ENCODE measurements at places on chromosomes 3 and 15.

- DNase-seq = no peak
Observed at GRCh38 chr3:190074817-190075216, 45.9 kb downstream of the P3H2 start.

DNA sequence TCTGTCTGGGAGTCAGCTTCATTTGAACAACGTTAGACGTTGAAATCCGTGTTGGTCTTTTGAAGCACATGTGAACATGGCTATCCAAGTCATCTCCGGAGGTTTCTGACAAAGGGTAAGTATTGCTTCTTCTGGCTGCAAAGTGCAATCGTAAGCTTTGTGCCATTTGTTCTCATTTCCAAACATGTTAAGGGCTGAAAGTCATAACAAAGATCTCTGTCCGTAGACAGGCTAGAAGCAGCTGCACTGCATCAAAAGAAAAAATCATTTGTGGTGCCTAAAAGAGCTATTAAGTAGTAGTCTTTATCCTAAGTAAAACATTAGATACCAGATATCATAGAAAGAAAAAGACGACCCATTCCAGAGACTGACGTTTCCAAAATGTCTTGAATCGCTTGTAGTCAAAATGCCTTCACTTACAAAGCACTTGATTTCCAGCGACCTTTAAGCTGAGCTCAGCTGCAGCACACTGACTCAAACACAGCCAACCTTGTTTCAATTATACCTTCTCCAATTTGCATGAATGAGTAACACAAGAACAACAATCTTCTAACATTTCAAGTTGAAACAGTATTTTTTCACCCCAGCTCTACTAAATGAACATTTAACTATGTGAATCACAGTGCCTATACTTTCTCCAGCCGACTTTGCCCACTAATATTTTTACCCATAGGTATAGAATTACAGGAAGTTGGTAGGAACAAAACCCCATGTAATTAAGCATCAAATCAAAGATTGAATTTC, 76.6 kb downstream of the NEDD4 start:
- no peak for DNase-seq

DNA sequence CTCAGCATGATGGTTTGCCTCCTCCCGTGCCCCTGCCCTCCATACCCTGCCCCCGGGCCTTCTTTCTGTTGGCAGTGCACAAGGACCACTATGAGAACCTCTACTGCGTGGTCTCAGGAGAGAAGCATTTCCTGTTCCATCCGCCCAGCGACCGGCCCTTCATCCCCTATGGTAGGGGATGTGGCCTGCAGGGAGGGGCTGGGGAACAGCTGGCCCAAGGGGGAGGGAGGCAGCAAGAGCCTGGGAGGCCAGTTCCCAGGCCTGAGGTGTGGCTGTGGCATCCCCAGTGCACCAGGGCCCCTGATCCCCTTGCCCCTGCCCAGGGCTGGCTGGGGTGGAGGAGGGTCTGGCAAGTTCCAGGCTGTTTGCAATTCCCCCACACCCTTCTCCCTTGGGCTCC, 2.6 kb upstream of the PLA2G4B start:
- DNase-seq = no peak

DNA sequence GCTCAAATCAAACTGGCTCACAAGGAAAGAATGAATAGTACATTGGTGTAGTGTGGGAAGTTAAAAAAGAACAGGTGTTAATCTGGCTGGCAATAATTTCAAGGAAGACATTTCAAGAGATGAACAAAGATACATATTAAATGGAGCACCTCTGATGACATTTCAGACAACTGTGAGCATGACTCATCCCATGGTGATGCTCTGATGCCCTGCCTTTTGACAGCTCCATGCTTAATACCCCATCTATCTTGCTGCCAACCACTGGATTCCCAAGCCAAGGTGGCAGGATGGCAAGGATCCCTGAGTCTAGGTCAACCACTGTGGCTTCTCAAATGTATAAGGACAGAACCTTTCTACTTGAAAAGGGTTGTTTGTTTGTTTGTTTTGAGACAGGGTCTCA, 29.3 kb downstream of the LRRC2 start:
- DNase-seq = no peak

- no peak for DNase-seq
Observed at GRCh38 chr3:47512416-47513124, 942 bp downstream of the ELP6 start.
